MM.1S (cell line): ENCODE measurements at places on chromosomes 7 and 10.

DNA sequence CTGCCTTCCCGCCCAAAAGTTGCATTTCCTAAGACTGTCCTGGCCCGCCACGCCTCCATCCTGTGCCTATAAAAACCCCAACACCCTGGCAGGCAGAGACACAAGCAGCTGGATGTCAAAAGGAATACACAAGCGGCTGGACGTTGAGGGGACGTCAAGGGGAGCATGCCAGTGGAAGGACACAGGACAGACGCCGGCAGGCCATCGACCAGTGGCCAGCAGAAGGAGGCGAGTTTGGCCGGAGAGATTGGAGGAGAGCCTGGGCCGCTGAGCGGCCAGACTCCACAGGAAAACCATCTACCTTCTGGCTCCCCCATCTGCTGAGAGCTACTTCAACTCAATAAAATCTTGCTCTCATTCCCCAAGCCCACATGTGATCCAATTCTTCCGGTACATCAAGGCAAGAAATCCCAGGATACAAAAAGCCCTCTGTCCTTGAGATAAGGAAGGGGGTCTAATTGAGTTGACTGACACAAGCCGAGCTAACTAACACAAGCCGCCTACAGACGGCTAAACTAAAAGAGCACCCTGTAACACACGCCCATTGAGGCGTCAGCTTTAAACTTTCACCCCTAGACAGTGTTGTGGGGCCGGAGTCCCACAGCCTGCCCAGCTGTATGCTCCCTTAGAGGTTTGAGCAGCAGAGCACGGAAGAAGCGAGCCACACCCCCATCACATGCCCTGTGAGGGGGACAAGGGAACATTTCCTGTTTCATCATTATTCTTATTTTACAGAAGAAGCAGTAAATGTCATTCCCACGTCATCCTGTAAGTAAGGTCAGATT lies 150.3 kb upstream of the PHYHIPL start:
- H3K36me3 ChIP-seq = no peaks in the 10 kb centered on the region
- H3K27ac ChIP-seq = no peak overlapping the region
- no peak for DNase-seq

- H3K27ac ChIP-seq = no peak overlapping the region
- no peak for DNase-seq
- no peaks in the 10 kb centered on the region for H3K4me1 ChIP-seq
- no peak overlapping the region for H3K4me3 ChIP-seq
- no peaks in the 10 kb centered on the region; the same call in 1 of the 2 replicates for H3K36me3 ChIP-seq
- H3K27me3 ChIP-seq = no peaks in the 10 kb centered on the region
Observed at GRCh38 chr10:35007858-35008301, 82.3 kb downstream of the CUL2 start.

- DNase-seq = no peak
- H3K4me1 ChIP-seq = no peaks in the 10 kb centered on the region
- no peak overlapping the region for H3K27ac ChIP-seq
- no peak overlapping the region for H3K4me3 ChIP-seq
- H3K27me3 ChIP-seq = peaks cover 100% of the 10 kb centered on the region
- no peaks in the 10 kb centered on the region for H3K36me3 ChIP-seq
Observed at GRCh38 chr10:100750291-100751210, 5.2 kb downstream of the PAX2 start.

DNA sequence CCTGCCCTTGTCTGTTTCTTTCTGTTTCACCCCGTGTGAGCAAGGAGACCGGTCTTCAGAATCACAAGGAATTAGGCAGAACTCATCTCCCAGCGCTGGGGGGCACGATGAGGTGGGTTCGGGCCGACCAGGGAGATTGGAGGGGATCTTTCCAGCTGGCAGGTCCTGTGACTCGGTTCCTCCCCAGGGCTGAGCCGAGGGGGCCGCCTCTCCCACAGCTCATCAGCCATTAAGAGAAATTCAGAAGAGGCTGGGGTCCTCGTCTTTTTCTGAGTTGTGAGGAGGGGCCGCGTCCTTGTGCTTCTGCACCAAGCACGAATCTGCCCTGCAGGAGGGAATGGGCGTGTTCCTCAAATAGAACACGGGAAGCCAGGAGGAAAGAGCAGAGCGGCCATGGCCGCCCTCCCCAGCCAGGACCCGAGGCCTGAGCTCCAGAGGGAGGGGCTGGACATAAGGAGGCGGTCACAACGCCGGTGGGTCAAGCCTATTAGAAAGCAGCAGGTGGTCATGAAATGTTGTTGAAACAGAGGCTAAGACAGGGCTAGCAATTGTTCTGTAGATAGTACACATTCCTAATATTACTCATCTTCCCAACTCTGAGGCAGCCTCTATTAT lies 125.3 kb downstream of the ADARB2 start:
- H3K4me3 ChIP-seq = no peak overlapping the region
- no peaks in the 10 kb centered on the region for H3K27me3 ChIP-seq
- H3K4me1 ChIP-seq = no peaks in the 10 kb centered on the region
- H3K36me3 ChIP-seq = no peaks in the 10 kb centered on the region

- no peaks in the 10 kb centered on the region for H3K36me3 ChIP-seq
- DNase-seq = no peak
- H3K4me3 ChIP-seq = no peak overlapping the region
- no peak overlapping the region for H3K27ac ChIP-seq
- no peaks in the 10 kb centered on the region for H3K4me1 ChIP-seq
Observed at GRCh38 chr10:82221601-82222149, 346.7 kb downstream of the NRG3 start.

DNA sequence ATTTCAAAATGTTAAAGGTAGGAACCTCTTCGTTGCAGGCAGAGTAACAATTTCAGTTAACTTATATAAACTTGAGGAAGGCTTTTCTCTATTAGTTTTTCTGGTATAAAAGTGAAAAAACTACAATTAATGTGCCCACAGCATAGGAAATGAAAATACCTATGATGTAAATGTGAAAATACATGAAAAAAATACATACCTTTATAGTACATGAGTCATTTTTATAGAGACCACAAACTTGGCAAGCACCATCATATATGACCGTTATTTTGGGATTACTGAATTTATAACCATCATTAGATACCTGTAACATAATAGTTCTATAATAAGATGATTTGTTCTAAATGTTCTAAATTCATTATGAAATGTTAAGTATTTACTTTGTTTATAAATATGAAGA lies 42.7 kb downstream of the VWDE start:
- no peak for DNase-seq
- no peak overlapping the region for H3K27ac ChIP-seq
- H3K4me3 ChIP-seq = no peak overlapping the region
- H3K27me3 ChIP-seq = no peaks in the 10 kb centered on the region
